SHP77 treated with DMSO at 0.1 percent for 48 hours (cell line): ENCODE measurements at places on chromosomes 3 and 15.

DNA sequence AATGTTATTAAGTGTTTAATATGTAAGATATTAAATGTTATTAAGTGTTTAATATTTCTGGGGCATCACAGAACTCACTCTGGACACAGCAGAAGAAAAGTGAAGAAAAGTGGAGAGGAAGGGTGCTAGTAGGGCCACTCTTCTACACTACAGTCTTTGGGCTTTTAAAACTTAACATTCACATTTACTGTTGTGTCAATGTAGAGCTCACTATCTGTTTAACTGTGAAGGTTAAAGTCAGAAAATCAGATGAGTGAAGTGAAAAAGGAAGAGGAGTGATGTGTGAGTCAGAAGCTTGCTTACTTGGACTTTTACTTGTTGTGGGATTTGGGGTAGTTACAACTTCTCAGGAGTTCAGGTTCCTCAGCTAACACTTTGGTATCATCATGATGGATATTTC, 145.3 kb upstream of the DNAJC19 start:
- DNase-seq, result no peak

DNA sequence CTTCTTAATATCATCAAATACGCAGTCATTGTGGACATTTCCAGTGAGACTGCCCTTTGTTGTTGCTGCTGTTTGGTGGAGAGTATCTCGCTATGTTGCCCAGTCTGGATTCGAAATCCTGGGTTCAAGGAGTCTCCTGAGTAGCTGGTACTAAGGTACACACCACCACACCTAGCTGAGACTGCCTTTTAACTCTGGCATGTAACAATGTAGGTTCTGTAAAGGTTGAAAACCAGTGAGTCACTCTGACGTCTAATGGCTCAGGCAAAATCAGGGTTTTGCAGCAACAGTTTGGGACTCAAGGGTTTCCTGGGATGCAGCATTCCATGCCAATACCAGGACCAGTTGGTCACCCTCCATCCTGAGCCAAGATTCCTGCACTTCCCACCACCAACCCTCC, 52.2 kb downstream of the AQP9 start:
- no peak for DNase-seq

DNA sequence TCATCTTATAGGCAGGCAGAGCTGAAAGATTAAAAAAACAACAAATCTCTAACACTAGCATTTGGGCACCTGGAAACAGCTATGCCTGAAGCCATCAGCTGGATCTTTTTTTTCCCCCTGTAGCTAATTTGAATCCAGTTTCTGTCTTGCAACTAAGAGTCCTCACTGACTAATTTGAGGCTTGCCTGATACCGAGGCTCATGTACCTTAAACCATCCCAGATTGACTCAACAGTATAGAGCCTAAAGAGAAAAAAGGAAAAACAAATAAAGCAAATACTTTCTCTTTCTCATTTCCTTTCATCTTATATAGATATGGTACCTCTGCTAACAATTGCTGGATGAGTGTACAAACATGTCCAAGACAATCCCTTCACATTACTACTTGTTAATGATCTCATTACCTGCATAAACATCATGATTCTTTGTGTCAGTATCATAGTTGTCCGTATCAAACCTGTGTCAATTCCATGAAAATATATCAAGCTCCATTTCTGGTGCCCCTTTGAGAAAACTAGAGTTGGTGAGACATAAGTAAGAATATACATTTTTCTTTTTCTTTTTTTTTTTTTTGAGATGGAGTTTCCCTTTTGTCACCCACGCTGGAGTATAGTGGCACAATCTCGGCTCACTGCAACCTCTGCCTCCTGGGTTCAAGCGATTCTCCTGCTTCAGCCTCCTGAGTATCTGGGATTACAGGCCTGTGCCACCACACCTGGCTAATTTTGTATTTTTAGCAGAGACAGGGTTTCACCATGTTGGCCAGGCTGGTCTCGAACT, 43.1 kb downstream of the BHLHE40 start:
- no peak for DNase-seq

- no peak for DNase-seq
Observed at GRCh38 chr15:67307156-67307555, 52.6 kb downstream of the IQCH start.

DNA sequence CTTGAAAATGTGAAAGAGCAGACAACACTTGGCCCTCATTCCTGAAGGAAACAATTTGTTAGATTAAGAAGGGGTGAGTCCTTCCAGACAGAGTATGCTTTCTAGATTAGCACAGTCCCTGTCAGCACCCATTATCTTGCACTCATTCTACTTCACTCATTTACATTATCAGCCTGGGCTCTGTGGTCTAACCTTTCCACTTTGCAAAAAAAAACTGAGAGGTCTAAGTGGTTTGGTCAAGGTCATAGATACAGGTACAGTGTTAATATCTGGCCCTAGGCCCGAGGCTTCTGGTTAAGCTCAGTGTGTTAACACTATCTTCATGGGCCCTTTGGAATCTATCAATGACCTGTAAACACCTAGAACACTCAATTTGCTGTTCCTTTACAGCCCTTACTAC, 123.4 kb upstream of the LRRN1 start:
- DNase-seq, result no peak

- DNase-seq, result no peak
Observed at GRCh38 chr3:120170223-120170622, 76.0 kb upstream of the GSK3B start.

DNA sequence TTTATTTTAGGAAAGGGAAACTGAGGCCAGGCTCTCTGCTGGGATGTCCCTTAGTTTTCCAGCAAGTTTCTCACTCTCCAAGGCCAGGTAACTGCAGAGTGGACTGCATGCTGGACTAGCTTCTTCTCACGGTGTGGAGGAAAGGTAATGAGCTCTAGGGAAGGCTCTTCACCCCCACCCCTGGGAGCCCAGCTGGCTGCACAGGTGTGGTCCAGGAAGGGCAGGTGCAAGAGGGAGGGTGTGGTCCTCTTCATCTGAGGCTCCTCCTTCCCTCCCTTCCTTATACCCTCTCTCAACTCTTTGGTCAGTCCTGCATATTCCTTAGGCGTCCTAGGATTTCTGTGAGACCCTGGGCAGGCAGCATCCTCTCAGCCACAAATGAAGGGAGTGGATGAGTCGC, 33.9 kb downstream of the RNU5B-1 start:
- no peak for DNase-seq

- no peak for DNase-seq
Observed at GRCh38 chr3:118573912-118574311, 460.7 kb downstream of the IGSF11 start.

DNA sequence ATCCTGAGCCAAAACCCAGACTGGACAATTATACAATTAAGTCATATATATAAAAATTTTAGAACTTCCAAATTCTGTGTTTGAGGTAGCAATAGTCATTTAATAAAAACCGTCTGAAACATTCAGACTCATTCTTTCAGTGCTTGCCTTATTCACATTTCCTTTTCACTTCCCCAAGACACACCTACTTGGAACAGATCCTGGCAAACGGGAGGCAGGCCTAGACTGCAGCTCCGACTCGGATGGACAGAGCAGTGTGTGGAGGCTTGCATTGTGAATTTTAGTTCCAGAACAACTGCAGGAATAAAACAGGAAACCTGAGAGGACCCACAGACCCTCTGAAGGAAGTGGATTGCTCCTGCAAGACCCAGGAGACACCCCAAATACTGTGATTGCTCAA, 341.4 kb downstream of the CNTN3 start:
- DNase-seq, result no peak

- DNase-seq, result no peak
Observed at GRCh38 chr15:26872206-26872605, 5.3 kb downstream of the GABRA5 start.
